ENCODE measurements at places on chromosomes 3 and 15.

DNA sequence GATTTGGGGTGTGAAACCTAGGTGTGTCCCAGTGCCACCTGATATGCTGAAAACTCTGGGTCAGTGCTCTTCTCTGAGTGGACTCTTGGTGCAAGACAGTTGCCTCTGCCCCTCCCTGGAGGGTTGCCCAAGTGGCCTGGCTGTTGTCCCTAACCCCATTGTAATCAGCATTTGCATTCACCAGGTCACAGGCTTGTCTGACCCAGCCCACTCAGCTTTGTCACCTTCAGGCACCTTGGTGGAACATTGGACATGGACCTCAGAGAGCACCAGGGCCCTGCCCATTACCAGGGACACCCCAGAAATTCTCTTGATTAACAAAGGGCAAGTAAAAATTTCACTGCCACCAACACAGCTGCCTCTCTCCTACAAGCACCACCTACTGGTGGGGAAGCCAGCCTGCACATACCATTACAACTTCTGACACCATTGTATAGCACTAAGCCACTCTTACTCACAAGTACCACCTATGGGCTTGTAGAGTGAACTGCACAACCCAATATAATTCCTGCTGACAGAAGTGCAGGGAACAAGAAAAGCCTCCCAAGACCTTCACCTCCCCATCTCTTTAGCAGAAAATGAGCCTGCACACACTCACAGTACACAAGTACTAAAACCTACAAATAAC lies 324.6 kb downstream of the EPHA6 start:
- no peak for DNase-seq

DNA sequence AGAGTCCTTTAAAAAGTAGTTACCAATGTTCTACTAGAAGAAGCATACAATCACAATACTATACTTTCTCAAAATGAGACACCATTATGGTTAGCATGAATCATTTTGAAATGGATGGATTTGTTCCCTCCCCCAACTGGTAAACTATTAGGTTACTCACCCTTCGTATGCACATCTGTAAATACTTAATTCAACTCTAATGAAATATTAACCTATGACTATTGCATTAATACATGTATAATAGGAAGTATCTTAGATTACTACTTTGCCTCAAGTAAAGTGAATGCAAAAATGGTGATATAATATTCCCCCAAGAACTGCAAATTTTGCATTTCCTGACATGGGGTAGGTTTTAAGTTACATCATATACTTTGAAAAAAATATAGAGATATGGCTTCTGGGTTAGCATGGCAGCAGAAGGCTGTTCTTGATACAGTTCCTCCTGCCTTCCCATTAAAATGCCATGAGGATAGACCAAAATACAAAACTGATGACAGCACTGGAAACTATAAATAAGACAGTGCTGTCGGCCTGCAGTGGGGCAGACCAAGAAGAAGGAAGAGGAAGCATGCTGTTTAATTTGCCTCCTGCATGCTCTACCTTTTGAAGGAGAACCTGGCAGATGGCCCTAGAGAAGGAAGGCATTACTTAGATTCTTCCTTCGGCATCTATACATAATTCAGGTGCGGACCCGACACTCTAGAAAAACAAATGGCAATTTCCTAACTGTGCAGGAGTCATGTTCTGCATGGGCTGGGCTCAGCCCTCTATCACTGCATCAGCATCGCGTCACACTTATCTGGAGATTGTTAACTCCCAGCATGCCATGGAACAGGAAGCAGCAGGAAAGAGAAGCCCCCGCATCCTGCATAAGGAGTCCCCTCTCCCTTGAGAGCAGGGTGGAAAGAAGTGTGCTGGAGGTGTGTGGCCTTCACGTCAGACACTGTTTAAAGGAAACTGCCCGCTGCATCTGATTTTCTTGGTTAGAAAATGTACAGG lies 41.8 kb upstream of the NEO1 start:
- DNase-seq: no peak

DNA sequence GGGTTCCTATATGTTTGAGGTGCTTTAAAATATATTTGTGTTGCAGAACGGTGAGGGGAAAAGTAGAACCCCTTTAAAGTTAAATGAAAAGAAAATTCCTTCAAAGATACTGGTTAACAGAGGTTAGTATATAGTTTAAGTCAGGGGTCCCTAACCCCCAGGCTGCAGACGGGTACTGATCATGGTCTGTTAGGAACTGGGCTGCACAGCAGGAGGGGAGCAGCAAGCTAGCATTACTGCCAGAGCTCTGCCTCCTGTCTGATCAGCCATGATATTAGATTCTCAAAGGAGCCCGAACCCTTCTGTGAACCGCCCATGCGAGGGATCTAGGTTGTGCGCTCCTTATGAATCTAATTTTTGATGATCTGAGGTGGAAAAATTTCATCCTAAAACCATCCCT lies 37.5 kb upstream of the RFX7 start:
- DNase-seq: no peak

DNA sequence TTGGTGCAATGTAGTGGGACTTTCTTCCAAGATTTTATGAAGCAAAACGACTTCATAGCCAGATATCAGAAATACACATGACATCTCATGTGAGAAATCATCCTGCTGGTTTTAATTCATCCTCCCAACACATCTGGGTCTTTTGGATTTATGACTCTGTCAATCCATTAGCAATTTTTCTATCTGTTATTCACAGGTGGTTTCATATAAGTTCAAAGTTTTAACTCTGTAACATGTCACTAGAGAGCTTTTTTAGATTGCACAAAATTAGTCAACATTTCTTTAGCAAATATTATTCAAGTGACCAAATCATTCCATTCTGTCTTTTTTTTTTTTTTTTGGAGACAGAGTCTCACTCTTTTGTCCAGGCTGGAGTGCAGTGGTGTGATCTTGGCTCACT lies 30.4 kb downstream of the SQOR start:
- no peak for DNase-seq

GRCh38 chr15:69939513-69940440 lies 157.9 kb downstream of the TLE3 start:
- DNase-seq: no peak

DNA sequence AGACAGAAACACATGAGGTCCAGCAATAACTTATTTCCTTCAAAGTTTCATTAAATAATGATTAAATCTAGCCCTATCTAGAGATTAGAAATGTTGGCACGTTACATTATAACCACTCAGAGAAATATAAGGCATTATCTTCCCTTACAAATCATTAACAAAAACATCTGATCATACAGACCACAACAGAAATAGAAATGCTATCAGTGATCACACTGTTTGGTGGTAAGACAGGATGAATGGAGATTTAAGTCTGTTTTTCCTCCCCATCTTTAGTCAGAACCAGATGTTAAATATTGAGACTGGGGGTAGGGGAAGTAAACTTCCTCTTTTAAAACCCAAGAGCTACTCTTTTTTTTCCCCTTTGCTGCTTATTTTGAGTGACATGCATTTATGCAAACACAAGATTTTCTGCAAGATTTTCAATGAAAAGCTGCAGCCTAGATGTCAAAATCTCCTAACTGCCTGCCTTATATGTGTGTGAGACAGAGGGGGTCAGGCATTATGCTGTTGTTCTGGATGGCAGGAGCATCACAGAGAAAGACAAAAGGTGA lies 70.4 kb downstream of the CBLB start:
- no peak for DNase-seq

Data from activated CD8-positive, alpha-beta memory T cell treated with anti-CD3 and anti-CD28 coated beads for 48 hours (primary cell).